A549 treated with ZK216348 at 1 μM for 4 hours (cell line): ENCODE measurements at places on chromosomes 5 and 9. TPM values are rescaled to one million over a fixed set of nuclear protein-coding genes. Genes with fewer than 3 reads are reported as not detected.

Gene GHR
- total RNA-seq, result 0.05 TPM in 1 of 5 replicates, not detected in the others

Gene RNF183
- total RNA-seq, result not detected in 5 replicates

Gene AFAP1L1
- 7.6 to 11.4 TPM (median 10.7 TPM) in 5 replicates for total RNA-seq

Gene ZNF300
- 2.4 to 3.8 TPM (median 2.5 TPM) in 5 replicates for total RNA-seq

Gene MRPL36
- total RNA-seq, result 90.0 to 119 TPM (median 112 TPM) in 5 replicates

Gene ADGRD2
- total RNA-seq, result not detected in 5 replicates

Gene SPTLC1
- 57.3 to 74.4 TPM (median 63.6 TPM) in 5 replicates for total RNA-seq

Gene TOR4A
- total RNA-seq, result 13.6 to 33.0 TPM (median 30.5 TPM) in 5 replicates

Gene CANX
- 334 to 419 TPM (median 391 TPM) in 5 replicates for total RNA-seq

Gene TMEM232
- 0.68 TPM in 1 of 5 replicates, not detected in the others for total RNA-seq

Gene GMCL2
- not detected in 5 replicates for total RNA-seq

Gene OR1J4
- total RNA-seq, result not detected in 5 replicates

Gene CYSRT1
- total RNA-seq, result 2.8 to 5.4 TPM (median 4.2 TPM) in 5 replicates

Gene LECT2
- not detected in 5 replicates for total RNA-seq

Gene WNT8A
- not detected in 5 replicates for total RNA-seq

Gene PCDHB12
- total RNA-seq, result not detected in 5 replicates

Gene NFIB
- total RNA-seq, result 6.1 to 12.1 TPM (median 10.8 TPM) in 5 replicates

Gene FGD3
- total RNA-seq, result 0.13 to 0.36 TPM (median 0.17 TPM) in 5 replicates

Gene FAXDC2
- total RNA-seq, result 0.05 to 0.27 TPM (median 0.09 TPM) in 4 of 5 replicates, not detected in the other

Gene RAB3C
- not detected in 5 replicates for total RNA-seq

Gene HEXB
- total RNA-seq, result 107 to 133 TPM (median 113 TPM) in 5 replicates

Gene TMEM252
- total RNA-seq, result not detected in 5 replicates

Gene PRSS3
- total RNA-seq, result 9.4 to 14.7 TPM (median 12.5 TPM) in 5 replicates

Gene ITK
- total RNA-seq, result 0.17 to 0.29 TPM (median 0.26 TPM) in 3 of 5 replicates, not detected in the others

Gene SLC1A1
- 0.89 to 1.6 TPM (median 1.3 TPM) in 5 replicates for total RNA-seq

Gene NEUROG1
- total RNA-seq, result not detected in 5 replicates

Gene SPINK6
- 0.52 to 1.7 TPM (median 0.65 TPM) in 3 of 5 replicates, not detected in the others for total RNA-seq

Gene LCN2
- 3.4 to 6.8 TPM (median 3.5 TPM) in 5 replicates for total RNA-seq

Gene FUT7
- 0.07 TPM in 1 of 5 replicates, not detected in the others for total RNA-seq

Gene MROH2B
- total RNA-seq, result not detected in 5 replicates

Gene PCDHB5
- 1.2 to 2.1 TPM (median 1.4 TPM) in 5 replicates for total RNA-seq

Gene FAM221B
- not detected in 5 replicates for total RNA-seq

Gene PCDHB1
- not detected in 5 replicates for total RNA-seq

Gene ADAMTSL1
- total RNA-seq, result 0.04 TPM in 1 of 5 replicates, not detected in the others

Gene CDC25C
- total RNA-seq, result 10.3 to 13.5 TPM (median 10.6 TPM) in 5 replicates

Gene P4HA2
- total RNA-seq, result 40.8 to 52.0 TPM (median 44.3 TPM) in 5 replicates

Gene SLC46A2
- not detected in 5 replicates for total RNA-seq

Gene IL13
- total RNA-seq, result 0.13 TPM in 1 of 5 replicates, not detected in the others

Gene PHF24
- total RNA-seq, result 0.05 to 0.29 TPM (median 0.12 TPM) in 4 of 5 replicates, not detected in the other

Gene GRIA1
- not detected in 5 replicates for total RNA-seq

Gene ORM2
- not detected in 5 replicates for total RNA-seq

Gene AGXT2
- total RNA-seq, result not detected in 5 replicates
